ENCODE measurements at places on chromosomes 13 and 19.

- DNase-seq = no peak
Observed at GRCh38 chr19:2540646-2541454, 64.9 kb downstream of the GADD45B start.

- DNase-seq = no peak
Observed at GRCh38 chr19:18745012-18745735, 45.9 kb downstream of the COMP start.

GRCh38 chr19:39190768-39191167 lies 6.0 kb upstream of the NCCRP1 start:
- DNase-seq = no peak

GRCh38 chr19:46840498-46840942 lies 10.1 kb downstream of the AP2S1 start:
- DNase-seq = no peak

- no peak for DNase-seq
Observed at GRCh38 chr13:106357198-106357597, 178.3 kb downstream of the EFNB2 start.
